Peyer's patch (tissue), 4 donors: ENCODE measurements at places on chromosomes 12 and 14.

DNA sequence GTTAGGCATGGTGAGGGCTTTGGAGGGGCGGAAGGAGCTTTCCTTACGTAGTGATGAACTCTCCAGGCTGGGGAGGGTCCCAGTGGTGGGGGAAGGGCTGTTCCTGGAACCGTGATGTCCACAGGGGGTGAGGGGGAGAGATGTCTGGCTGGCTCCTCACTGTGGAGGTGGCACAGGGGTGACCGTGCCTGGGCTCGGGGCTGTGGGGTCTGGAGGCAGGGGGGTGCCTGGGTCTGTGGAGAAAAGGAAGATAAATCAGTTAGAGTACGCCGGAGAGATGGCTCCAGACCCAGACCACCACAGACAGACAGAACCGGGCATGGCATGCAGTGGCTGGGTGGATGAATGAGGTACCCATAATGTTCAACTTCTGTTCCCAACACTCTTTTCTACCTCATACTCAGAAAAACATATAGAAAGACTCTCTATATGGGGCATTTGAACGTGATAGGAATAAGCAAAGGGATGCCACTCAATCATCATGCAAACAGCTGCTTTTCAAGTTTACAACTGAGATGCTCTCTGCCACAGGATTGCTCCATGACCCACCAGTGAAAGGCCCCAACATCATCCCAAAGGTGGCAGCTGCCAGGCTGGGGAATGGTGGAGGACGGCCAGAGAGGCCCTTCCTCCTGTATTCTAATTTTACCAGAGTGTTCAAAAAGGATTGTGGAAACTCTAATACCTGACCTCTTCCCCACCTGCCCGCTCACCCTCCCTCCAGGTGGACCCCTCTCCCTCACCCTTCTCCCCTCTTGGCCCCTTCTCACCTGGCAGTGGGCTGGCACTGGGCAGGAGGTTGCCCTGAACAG is 5.6 kb downstream of the MYL6 start:
- no peak for DNase-seq

- DNase-seq, result no peak
These were observed 485.0 kb downstream of the PRKD1 start for GRCh38 chr14:29442696-29443095.

- no peak for DNase-seq
These were observed 505.2 kb downstream of the RMST start for GRCh38 chr12:97967831-97968230.

GRCh38 chr12:88207921-88208620 is 66.0 kb downstream of the TMTC3 start:
- no peak for DNase-seq

- DNase-seq, result peak; percentile 59
These were observed 157.3 kb upstream of the PLXNC1 start for GRCh38 chr12:93990832-93991803.

- DNase-seq, result no peak
These were observed 82.0 kb downstream of the ETV6 start for GRCh38 chr12:11731455-11731854.

DNA sequence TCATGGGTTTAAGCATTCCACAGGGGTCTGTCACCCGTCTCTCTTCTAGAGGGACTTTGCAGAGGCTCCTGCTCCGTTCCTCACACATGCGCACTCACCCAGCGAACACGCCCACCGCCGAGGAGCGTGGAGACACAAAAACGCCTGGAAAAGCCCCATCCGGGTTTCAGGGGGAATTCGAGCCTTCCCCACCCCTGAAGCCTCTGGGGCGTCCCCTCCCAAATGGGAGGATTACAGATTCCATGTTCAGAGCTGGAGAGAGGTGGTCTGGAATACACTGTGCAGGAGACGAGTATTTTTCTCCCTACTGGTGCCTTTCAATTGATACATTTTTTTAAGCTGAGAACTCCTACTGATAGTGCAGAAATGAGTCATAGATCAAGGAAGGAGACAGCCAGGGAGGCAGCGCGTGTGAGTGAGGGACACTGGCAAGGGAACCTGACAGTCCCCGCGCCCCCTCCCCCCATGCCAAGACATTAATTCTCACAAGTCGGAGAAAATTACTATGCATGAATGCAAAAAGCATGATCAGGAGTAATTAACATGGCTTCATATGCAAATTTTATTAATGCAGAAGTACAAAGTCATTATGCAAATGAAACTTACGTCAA is 36.9 kb downstream of the BCL11B start:
- DNase-seq, result no peak

DNA sequence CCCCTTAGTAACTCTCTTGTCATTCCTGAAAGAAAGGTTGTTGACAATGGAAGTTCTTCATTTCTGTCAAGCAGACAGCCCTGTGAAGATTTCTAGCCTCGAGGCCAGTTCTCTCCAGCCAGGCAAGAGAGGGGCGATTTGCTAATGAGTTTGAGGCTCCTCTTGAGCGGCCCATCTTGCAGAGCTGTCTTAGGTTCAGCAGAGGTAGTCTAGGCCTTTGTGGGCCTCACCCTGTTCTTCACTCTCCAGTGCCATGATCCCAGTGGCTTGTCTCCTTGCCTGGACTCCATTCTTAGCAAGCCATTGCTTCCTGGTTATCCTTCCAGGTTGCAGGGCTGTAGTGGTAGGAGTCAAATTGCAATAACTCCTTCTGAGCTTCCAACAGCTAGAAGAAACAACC is 9.7 kb downstream of the TPH2 start:
- DNase-seq, result no peak

GRCh38 chr12:91515944-91516694 is 333.5 kb upstream of the DCN start:
- no peak for DNase-seq

DNA sequence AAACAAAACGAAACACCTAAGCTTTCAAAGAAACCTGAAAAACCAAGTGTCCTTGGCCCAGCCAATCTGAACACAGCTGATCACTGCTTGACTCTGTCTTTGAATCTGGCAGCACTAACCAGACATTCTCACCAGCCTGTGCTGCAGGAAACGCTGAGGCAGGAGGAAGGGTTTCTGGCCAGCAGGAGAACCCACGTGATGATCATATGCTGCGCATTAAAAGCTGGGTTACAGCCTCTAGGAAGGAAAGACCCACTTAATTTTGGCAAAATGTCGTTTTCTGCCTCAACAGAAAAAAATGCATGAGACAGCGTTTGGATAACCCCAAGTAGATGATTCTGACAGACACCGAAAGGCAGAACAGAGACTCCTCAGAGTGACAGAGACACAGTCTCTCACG is 9.8 kb downstream of the APPL2 start:
- peak; percentile 26 for DNase-seq

GRCh38 chr12:70744178-70744577 is 106.9 kb upstream of the PTPRB start:
- no peak for DNase-seq

DNA sequence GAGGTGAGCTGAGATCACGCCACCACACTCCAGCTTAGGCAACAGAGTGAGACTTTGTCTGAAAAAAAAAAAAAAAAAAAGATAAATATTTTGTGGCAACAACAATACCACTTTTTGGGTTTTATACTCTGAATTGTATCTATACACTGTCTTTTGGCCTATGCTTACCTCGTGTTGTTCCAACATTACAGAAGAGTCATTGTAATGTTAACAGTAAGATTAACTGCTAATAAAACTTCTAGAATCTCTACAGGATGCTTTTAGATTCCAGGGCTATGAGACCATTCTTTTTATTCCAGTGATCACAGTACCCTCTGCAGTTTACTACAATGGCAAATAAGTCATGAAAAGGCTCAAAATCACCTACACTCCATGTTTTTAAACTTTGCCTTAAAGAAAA is 11.6 kb downstream of the IFT81 start:
- DNase-seq, result no peak

DNA sequence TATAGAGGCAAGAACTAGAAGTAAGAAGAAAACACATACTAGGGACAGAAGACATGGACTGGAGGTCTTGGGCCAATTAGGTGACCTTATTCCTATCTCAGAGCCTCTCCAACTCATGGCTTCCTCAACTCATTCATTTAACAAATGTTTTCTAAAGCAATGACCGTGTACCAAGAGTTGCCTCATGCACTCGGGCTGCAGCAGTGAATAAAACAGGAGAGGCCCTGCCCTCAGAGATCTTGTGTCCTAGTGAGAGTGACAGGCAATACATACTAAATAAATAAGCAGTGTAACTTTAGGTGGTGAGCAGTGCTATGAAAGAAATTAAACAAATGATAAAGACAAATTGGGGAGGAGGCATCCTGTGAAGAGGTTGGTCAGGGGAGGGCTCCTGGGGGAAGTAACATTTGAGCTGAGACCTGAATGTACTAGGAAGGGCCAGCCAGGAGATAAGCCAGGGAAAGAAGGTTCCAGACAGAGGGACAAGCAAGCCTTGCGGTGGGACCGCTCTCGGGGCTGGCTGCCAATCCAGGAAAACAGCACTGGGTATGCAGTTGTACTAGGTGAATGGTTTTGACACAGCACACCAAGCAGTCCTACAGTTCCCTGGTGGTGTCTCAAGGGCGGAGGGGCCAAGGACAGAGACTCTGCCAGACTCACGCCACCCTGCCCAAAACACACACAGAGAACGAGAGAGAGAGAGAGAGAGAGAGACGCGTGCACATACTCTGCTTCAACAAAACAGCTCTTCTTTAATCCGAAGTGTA is 1.3 kb downstream of the NINJ2 start:
- DNase-seq, result no peak

- no peak for DNase-seq
These were observed 242.8 kb downstream of the DPF3 start for GRCh38 chr14:72651081-72651480.

- no peak for DNase-seq
These were observed 941 bp upstream of the STAB2 start for GRCh38 chr12:103586132-103586531.

GRCh38 chr12:42474391-42474790 is 115.2 kb downstream of the PRICKLE1 start:
- no peak for DNase-seq

DNA sequence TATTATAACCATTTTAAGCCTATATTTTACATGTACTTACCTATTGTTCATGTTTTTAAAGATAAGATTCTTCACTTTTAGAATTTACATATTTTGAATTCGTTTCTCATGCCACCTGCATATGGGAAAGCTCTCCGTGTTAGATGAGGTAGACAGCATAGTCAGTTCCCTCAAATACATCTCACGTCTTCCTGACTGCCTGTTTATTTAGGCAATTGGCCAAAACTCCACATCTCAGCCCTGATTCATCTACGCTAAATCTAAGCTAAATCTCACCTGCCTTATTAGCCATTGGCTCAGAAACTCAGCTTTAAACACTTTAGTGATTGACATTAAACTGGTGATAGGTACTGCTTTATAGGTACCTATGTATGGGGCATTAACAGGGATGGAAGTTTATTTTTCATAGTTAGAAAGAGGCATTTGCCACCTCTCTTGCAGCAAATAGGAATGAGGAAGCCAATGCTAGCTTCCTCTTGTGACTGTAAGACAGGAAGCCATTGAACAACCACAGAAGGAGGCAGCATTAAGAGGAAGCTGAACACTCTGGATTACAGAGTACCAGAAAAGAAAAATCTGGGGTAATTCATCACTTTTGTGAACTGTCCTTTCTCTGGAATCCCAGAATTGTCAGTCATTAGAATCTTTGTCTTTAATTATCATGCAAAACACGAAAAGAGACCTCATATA is 111.9 kb downstream of the LRFN5 start:
- no peak for DNase-seq

GRCh38 chr12:84701041-84701440 is 211.6 kb downstream of the SLC6A15 start:
- no peak for DNase-seq

DNA sequence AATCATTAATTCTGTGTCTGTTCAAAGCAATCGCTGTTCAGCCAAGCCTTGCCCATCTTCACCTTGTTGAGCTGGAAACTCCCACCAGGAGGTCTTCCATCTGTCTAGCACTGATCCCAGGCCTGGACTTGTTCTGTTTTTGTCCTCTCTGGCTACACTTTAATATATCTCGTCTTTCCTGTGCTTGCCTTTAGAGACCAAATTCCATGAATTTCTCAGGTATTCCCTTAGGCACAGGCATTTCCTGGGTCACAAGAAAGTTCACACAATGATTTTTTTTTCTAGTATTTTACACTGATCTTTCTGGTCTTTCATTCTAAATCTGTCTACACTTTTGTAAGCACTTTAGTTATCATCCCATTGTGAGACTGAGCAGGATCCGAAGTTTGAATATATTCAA is 116.4 kb upstream of the CCND2 start:
- DNase-seq, result no peak

DNA sequence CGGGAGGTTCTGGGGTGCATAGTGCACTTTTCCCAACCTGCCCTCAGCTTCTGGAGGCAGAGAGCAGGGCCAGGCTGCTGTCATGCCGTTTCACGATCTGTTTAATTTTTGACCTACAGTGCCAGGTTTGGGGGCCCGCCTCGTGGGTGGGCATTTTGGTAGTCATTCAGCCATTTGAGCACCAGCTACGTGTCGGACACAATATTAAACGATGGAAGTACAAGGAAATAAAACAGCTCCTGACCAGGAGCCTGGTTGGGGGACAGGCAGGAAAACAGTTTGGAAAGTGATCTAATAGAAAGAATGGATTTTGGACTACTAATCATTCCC is 708 bp downstream of the FNTB start:
- no peak for DNase-seq

- DNase-seq, result no peak
These were observed 77.7 kb downstream of the NTS start for GRCh38 chr12:85951823-85952222.

GRCh38 chr14:74988131-74988530 is 14.6 kb upstream of the EIF2B2 start:
- no peak for DNase-seq

DNA sequence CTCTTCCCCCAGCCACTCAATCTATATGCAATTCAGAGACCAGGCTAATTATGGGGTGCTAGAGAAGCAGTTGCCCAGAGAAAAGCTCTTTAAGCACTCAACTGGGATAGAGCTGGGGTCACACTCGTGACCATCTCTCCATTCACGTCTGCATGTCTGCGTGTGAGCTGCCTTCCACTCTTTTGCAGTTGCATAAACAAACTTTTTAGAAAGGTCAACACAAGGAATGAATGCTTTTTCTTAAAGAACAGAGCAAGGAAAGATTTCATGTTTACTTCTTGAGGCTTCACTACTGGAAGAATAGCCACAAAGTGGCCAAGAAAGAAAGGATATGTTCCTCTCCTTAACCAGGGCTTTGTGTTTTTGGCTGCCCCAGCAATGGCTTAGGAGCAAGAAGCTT is 151.1 kb downstream of the SAMD4A start:
- no peak for DNase-seq

- no peak for DNase-seq
These were observed 24.6 kb upstream of the SERPINA1 start for GRCh38 chr14:94412671-94413638.

- DNase-seq, result no peak
These were observed 230.6 kb downstream of the KSR2 start for GRCh38 chr12:117738233-117738632.

DNA sequence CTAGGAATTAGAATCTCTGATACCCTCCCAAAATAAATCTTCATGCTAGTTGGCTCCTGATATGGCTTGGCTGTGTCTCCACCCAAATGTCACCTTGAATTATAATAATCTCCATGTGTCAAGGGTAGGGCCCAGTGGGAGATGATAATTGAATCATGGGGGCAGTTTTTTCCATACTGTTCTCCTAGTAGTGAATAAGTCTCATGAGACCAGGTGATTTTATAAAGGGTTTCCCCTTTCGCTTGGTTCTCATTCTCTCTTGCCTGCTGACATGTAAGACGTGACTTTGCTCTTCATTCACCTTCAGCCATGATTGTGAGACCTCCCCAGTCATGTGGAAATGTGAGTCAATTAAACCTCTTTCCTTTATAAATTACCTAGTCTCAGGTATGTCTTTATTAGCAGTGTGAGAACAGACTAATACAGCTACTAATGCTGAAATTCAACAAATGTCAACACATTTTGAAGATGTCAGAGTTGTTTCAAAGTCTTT is 12.2 kb upstream of the SPTSSA start:
- no peak for DNase-seq

- DNase-seq, result peak; percentile 54
These were observed 31.1 kb upstream of the MON2 start for GRCh38 chr12:62435303-62436163.
